Left hindlimb (tissue), 1 donor: ENCODE measurements at places on chromosomes 5 and 9.

DNA sequence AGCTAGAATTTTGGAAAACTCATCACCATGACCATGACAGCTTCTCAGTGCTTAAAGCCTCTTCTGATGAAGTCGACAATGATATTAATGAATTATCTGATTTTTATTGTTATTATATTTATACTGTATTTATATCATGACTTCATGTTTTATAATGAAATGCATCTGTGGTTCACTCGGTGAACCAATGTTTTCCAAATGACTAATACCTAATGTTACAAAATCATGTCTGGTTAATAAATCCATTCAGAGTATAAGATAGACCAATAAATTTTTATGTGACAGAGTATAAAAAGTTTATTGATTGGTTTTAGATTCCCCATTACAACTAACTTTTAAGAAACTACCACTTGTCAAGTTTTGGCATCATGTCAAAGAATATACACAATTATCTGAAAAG is 416.5 kb downstream of the MLLT3 start:
- DNase-seq = no peak

GRCh38 chr5:149217096-149217802 is 54.4 kb upstream of the AFAP1L1 start:
- DNase-seq = no peak

DNA sequence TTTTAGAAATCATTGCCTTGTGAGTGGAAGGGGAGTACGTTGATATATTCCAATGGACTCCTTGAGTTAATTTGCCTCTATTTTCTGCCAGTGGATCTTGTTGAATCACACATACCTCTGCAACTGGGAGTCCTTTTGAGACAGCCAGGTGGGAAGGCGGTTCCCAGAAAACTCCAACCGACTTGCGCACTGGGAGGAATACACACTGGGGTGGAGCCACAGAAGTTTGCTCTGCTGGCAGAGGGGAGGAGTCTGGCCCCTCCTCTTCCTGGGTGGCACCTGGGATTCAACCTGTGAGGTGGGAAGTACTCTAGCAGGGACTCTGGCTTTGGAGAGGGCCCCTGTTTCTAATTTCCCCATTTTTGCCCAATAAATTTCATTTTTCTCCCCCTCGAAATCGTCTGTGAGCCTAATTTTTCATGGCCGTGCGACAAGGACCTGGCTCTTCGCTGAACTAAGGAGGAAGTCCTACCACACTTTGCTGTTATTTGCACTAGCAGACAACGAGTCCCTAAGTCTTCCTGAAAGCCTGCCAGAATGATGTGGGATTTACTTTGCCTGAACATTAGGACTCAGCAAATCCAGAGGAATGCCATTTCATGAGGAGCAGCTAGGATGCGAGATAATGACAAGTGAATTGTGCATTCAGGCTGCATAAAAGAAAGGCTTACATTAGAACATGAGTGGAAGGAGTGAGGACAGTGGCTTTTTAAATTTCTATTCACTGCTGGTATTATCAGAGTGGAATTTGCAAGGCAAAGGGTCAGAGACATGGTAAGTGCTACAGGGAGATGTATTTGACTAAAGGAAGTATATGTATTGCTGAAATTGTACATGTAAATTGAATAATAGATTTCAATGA is 67.2 kb downstream of the PRLR start:
- DNase-seq = no peak

DNA sequence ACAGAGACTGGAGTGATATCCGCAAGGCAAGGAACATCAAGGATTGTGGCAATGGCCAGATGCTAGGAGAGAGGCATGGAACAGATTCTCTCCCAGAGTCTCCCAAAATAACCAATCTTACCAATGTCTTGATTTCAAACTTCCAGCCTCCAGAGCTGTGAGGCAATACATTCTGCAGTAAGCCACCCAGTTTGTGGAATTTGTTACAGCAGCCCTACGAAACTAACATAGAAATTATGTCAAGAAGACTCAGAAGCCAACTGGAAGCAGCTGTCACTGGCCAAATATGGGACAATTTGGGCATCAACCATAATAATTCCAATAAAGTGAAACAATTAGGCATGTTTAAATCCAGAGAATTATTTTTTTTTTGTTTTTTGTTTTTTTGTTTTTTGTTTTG is 271.1 kb downstream of the NDUFS4 start:
- no peak for DNase-seq

DNA sequence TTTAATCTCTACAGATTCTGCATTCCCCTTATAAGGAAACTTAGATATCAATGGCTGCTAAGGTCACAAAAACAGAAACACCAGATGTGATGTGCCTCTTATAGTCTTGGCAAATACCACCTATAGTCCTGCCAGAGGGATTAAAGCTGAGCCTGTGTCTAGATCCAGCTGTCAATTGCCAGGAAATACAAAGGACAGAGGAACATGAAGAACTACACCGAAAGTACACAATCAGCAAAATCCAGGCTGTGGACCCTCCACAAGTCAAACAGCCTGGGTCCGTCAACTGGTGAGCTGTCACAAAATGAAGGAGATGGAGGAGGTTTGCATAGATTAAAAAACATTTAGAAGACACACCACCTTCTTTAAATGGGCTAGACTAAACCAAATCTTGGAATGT is 85.4 kb downstream of the KLF4 start:
- no peak for DNase-seq
